Endodermal cell (in vitro differentiated cells): ENCODE measurements at places on chromosomes 6 and 20. TPM values are rescaled to one million over a fixed set of nuclear protein-coding genes. Genes with fewer than 3 reads are reported as not detected.

HLA-DRB5 gene
- total RNA-seq: 0.92 and 1.5 TPM in 2 replicates

GRCh38 chr20:17613328-17614175 lies 43.7 kb downstream of the DSTN start:
- H3K27me3 ChIP-seq: no peaks in the 10 kb centered on the region
- H3K4me1 ChIP-seq: no peaks in the 10 kb centered on the region
- peak; percentile 53 for DNase-seq
- H3K36me3 ChIP-seq: peaks cover 38% of the 10 kb centered on the region
- H3K4me3 ChIP-seq: no peak overlapping the region

PHACTR1 gene
- total RNA-seq: 6.3 and 9.9 TPM in 2 replicates

- peaks cover 100% of the 10 kb centered on the region for H3K27me3 ChIP-seq
- H3K27ac ChIP-seq: no peak overlapping the region
- no peaks in the 10 kb centered on the region for H3K4me1 ChIP-seq
- H3K4me3 ChIP-seq: no peak overlapping the region
- no peak for DNase-seq
These were observed 1.1 kb upstream of the TFAP2B start for GRCh38 chr6:50817646-50817950.

GRCh38 chr20:47561180-47561579 lies 59.5 kb downstream of the NCOA3 start:
- H3K36me3 ChIP-seq: no peaks in the 10 kb centered on the region
- H3K4me1 ChIP-seq: peaks cover 8% of the 10 kb centered on the region
- no peak overlapping the region for H3K27ac ChIP-seq
- no peak overlapping the region for H3K4me3 ChIP-seq
- DNase-seq: no peak
- H3K27me3 ChIP-seq: no peaks in the 10 kb centered on the region

DNA sequence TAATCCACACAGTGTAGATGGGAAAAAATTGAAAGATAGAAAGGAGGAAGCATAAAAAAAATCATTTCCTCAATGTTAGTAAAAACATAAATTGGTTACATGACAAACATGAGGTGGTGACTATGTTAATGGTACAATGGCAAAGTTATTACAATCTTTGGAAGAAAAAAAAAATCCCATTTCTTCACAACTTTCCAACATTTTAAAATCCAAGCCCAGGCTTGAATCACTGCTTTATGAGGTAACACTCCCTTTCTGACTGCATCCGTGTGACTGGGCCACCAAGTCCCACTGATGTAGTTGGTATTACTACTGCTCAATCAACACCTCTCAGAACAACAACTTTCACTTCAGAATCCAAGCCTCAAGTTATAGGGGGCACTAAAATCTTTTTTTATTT lies 160.4 kb downstream of the BTBD9 start:
- peaks cover 90% of the 10 kb centered on the region for H3K27me3 ChIP-seq
- peaks cover 4% of the 10 kb centered on the region for H3K4me1 ChIP-seq
- no peak overlapping the region for H3K4me3 ChIP-seq
- no peaks in the 10 kb centered on the region for H3K36me3 ChIP-seq
- DNase-seq: no peak

HLA-DQA1 gene
- total RNA-seq: 0.97 and 1.2 TPM in 2 replicates

- peak; percentile 81 for DNase-seq
- no peaks in the 10 kb centered on the region for H3K4me1 ChIP-seq
- peak overlapping the region; percentile 90 for H3K4me3 ChIP-seq
- peaks cover 15% of the 10 kb centered on the region for H3K27me3 ChIP-seq
These were observed 119.0 kb upstream of the ZNF184 start for GRCh38 chr6:27591699-27592480.

- H3K27ac ChIP-seq: no peak overlapping the region
- peak overlapping the region; percentile 60 for H3K4me3 ChIP-seq
- peaks cover 89% of the 10 kb centered on the region for H3K27me3 ChIP-seq
- H3K4me1 ChIP-seq: no peaks in the 10 kb centered on the region
These were observed 49.0 kb downstream of the CPXM1 start for GRCh38 chr20:2751347-2751877.

RFX6 gene
- total RNA-seq: 0.66 to 1.2 TPM (median 1.2 TPM) in 3 replicates

CD93 gene
- 0.02 and 0.04 TPM in 2 replicates for total RNA-seq

RAMACL gene
- total RNA-seq: 1.5 and 2.5 TPM in 2 replicates

HDGFL1 gene
- not detected in 3 replicates for total RNA-seq

- no peaks in the 10 kb centered on the region for H3K27me3 ChIP-seq
- no peak overlapping the region for H3K4me3 ChIP-seq
- peak; percentile 58 for DNase-seq
- H3K36me3 ChIP-seq: no peaks in the 10 kb centered on the region
These were observed 87.8 kb upstream of the HS3ST5 start for GRCh38 chr6:114430534-114431124.

GRCh38 chr20:25538838-25539665 lies 46.3 kb downstream of the NINL start:
- H3K4me3 ChIP-seq: no peak overlapping the region
- H3K27ac ChIP-seq: no peak overlapping the region
- no peak for DNase-seq

GRCh38 chr6:15299430-15300131 lies 53.7 kb downstream of the JARID2 start:
- no peaks in the 10 kb centered on the region for H3K27me3 ChIP-seq
- no peak overlapping the region for H3K27ac ChIP-seq

GRCh38 chr6:126976253-126976797 lies 142.1 kb upstream of the RSPO3 start:
- no peaks in the 10 kb centered on the region for H3K4me1 ChIP-seq
- H3K27me3 ChIP-seq: no peaks in the 10 kb centered on the region
- DNase-seq: no peak
- H3K4me3 ChIP-seq: no peak overlapping the region

BEND3 gene
- total RNA-seq: 18.0 to 18.9 TPM (median 18.5 TPM) in 3 replicates

EBF4 gene
- 9.4 to 12.9 TPM (median 12.1 TPM) in 3 replicates for total RNA-seq

- H3K27me3 ChIP-seq: no peaks in the 10 kb centered on the region
- no peak overlapping the region for H3K4me3 ChIP-seq
- DNase-seq: no peak
- H3K36me3 ChIP-seq: peaks cover 46% of the 10 kb centered on the region
- no peak overlapping the region for H3K27ac ChIP-seq
- H3K4me1 ChIP-seq: peaks cover 9% of the 10 kb centered on the region
These were observed 2.8 kb upstream of the CUL9 start for GRCh38 chr6:43178951-43179830.

DNA sequence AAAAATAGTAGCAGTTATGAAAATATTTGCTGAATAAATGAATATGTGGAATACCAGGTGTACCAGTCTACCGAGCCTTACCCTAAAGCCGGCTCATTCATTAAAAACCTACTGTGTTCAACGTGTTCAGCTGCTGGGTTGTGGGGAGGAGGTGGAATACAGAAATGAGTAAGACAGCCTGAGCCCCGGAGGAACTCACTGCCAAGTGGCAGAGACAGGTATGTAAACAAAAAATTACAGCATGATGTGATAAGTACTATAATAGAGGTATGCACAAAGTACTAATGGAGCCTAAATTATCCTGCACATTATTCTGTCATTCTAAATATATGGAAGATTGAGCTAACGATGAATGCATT lies 6.8 kb upstream of the ADTRP start:
- H3K36me3 ChIP-seq: no peaks in the 10 kb centered on the region
- no peak overlapping the region for H3K27ac ChIP-seq
- no peak overlapping the region for H3K4me3 ChIP-seq
- no peaks in the 10 kb centered on the region for H3K27me3 ChIP-seq
- no peak for DNase-seq

DNA sequence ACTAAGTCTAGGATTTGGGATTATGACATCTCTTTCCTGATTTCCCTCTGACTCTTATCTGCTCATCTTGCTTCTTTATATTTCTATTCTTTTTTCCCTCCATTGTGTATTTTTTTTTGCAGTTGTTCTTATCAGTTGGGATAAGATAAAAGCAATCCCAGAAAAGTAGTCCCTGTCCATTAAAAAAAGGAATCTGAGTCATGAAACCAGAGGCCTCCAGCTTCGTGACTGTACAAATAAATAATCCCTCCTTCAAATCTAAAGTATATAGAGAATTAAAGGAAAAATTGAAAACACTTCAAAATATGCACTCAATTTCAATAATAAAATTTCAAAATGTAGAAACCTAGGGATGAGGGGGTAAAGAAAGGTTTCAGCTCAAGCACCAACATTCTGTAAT lies 317.8 kb upstream of the NT5E start:
- H3K27me3 ChIP-seq: no peaks in the 10 kb centered on the region
- no peaks in the 10 kb centered on the region for H3K36me3 ChIP-seq
- H3K4me3 ChIP-seq: no peak overlapping the region
- H3K4me1 ChIP-seq: no peaks in the 10 kb centered on the region
- no peak overlapping the region for H3K27ac ChIP-seq
